ENCODE measurements at places on chromosomes 12 and 14. TPM values are rescaled to one million over a fixed set of nuclear protein-coding genes. Genes with fewer than 3 reads are reported as not detected.
A peak's percentile ranks its signal among the peaks of the same experiment; 100 is the strongest.

The MGP gene
- not detected for total RNA-seq

The OAS3 gene
- 290 TPM for total RNA-seq

The DYNLL1 gene
- 190 TPM for total RNA-seq

The SERPINA9 gene
- total RNA-seq, result not detected

The DDX23 gene
- 157 TPM for total RNA-seq

DNA sequence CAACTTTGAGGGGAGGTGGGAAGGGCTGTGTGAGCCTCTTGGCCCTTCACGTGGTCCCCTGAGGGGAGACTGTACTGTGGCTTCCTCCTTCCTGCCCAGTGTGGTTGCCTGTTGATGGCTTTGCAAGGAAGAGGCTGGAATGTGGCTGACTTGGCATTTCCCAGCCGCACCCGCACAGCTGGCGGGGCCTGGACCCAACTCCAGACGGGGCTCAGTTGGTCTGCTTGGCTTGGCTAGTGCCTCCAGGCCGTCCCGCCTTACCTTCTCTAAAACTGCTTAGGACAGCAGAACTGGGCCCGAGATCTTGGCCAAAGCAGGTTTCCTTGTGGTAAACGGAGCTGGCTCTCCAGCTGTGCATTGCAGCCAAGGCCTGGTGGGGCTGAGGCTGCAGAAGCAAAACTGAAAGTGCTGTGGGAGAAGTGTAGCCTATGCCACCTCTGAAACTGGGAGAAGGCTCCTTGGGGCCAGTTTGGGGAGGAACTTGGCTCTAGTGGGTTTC lies 139.5 kb downstream of the SMOC1 start:
- H3K27me3 ChIP-seq, result peaks cover 18% of the 10 kb centered on the region
- peaks cover 18% of the 10 kb centered on the region for H3K4me1 ChIP-seq
- no peak overlapping the region for H3K4me3 ChIP-seq

GRCh38 chr12:106914796-106915634 lies 40.7 kb upstream of the TMEM263 start:
- H3K4me3 ChIP-seq, result no peak overlapping the region
- DNase-seq, result peak; percentile 80
- peak overlapping the region; percentile 90 for H3K27ac ChIP-seq
- H3K27me3 ChIP-seq, result peaks cover 6% of the 10 kb centered on the region
- H3K4me1 ChIP-seq, result peaks cover 34% of the 10 kb centered on the region
- no peaks in the 10 kb centered on the region for H3K36me3 ChIP-seq

DNA sequence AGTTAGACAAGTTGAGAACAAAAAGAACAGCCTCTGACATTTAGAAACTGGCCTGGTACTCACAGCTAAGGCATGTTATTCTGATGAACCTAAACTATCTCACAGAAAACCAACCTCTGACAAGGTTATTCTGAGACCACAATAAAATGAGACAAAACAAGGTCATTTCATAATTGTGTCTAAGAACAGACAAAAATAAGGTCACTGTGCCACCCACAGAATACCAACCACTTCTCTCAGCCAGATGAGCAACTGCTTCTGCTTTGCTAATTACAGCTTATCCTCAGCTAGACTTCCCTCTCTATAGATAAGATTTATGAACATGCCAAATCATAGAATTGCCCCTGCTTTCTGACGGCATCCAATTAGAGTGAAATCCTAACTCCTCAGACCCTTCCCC lies 52.2 kb upstream of the CRACR2A start:
- no peak for DNase-seq
- no peak overlapping the region for H3K4me3 ChIP-seq
- peaks cover 4% of the 10 kb centered on the region for H3K4me1 ChIP-seq
- H3K27ac ChIP-seq, result no peak overlapping the region
- no peaks in the 10 kb centered on the region for H3K36me3 ChIP-seq

DNA sequence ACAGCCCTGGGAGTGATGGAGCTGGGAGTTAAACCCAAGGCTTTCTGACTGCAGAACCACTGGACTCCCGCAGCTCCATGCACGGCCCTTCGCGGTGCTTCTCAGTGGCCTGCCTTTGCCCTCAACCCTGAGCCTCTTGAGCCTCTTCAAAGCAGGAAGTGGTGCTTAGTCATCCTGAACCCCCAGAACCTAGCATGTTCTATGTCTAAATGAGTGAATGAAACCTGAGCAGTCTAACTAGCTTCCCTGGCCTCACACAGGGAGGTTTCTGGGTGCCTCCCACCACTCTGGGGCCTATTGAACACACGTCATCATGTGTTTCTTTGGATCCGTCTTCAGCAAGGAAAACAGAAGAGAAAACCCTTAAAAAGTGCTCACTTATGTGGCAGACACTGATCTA lies 117.9 kb upstream of the SFSWAP start:
- H3K27ac ChIP-seq, result peak overlapping the region; percentile 80
- no peaks in the 10 kb centered on the region for H3K36me3 ChIP-seq
- H3K4me1 ChIP-seq, result peaks cover 21% of the 10 kb centered on the region
- DNase-seq, result peak; percentile 83
- H3K4me3 ChIP-seq, result no peak overlapping the region
- H3K27me3 ChIP-seq, result no peaks in the 10 kb centered on the region

- no peak overlapping the region for H3K27ac ChIP-seq
- H3K4me3 ChIP-seq, result no peak overlapping the region
- H3K27me3 ChIP-seq, result peaks cover 22% of the 10 kb centered on the region
- peaks cover 5% of the 10 kb centered on the region for H3K4me1 ChIP-seq
- no peaks in the 10 kb centered on the region for H3K36me3 ChIP-seq
- DNase-seq, result no peak
Observed at GRCh38 chr14:75445236-75445635, 17.4 kb downstream of the JDP2 start.

DNA sequence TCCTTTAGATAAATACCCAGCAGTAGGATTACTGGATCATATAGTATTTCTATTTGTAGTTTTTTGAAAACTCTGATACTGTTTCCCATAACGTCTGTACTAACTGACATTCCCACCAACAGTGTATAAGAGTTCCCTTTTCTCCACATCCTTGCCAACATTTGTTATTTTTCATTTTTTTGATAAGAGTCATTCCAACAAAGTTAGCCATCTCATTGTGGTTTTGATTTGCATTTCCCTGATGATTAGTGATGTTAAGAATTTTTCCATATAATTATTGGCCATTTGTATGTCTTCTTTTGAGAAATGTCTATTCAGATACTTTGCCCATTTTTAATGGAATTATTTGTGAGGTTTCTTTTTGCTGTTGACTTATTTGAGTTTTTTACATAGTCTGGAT lies 486.0 kb downstream of the FLRT2 start:
- H3K4me1 ChIP-seq, result no peaks in the 10 kb centered on the region
- H3K27me3 ChIP-seq, result no peaks in the 10 kb centered on the region
- no peak for DNase-seq
- H3K27ac ChIP-seq, result no peak overlapping the region
- no peaks in the 10 kb centered on the region for H3K36me3 ChIP-seq

- no peaks in the 10 kb centered on the region for H3K36me3 ChIP-seq
- no peaks in the 10 kb centered on the region for H3K27me3 ChIP-seq
Observed at GRCh38 chr14:53432378-53432802, 279.3 kb upstream of the DDHD1 start.

DNA sequence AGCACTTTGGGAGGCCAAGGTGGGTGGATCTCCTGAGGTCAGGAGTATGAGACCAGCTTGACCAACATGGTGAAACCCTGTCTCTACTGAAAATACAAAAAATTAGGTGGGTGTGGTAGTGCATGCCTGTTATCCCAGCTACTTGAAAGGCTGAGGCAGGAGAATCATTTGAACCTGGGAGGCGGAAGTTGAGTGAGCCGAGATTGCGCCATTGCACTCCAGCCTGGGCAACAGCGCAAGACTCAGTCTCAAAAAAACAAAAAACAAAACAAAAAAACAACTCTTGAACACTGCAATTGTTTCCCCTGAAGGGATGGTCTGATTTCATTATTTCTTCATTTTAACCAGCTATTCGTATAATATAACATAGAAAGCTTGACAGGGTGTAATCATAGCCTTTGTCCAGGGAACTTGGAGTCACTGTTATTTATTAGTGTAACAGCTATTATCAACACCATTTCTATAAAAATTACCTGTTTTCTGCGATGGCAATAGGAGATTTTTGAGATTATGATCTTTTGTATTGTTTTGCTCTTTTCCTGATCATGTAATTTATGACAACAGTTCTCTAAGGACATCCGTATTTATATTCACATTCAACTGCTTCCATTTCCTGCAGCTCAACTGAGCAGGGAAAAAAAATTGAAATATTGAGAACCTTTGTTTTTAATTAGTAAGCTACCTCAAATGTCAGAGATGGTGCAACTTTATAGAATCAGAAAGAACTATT lies 94.7 kb downstream of the DIP2B start:
- no peak overlapping the region for H3K27ac ChIP-seq
- no peak overlapping the region for H3K4me3 ChIP-seq
- DNase-seq, result no peak
- H3K36me3 ChIP-seq, result peaks cover 9% of the 10 kb centered on the region
- H3K4me1 ChIP-seq, result peaks cover 23% of the 10 kb centered on the region

GRCh38 chr12:70444903-70445302 lies 78.8 kb downstream of the KCNMB4 start:
- H3K4me1 ChIP-seq, result no peaks in the 10 kb centered on the region
- no peaks in the 10 kb centered on the region for H3K27me3 ChIP-seq
- no peaks in the 10 kb centered on the region for H3K36me3 ChIP-seq
- no peak for DNase-seq

DNA sequence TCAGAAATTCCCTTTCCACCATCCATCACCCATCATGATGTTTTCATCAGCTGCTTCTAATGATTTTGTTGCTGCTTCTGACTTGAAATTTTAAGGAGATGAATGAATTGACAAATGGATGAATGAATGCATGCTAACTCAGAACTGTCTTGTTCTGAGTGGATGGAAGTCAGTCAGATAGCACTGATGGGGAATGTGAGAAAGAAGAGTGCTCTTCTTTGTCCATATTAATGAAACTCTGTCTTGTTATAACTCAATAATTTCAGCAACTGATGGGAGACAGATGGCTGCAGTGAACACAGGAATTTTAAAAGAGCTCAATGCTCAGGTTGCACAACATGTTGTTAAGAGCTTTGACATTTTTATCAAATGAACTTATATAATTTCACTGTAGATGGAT lies 422.0 kb downstream of the TRHDE start:
- no peak overlapping the region for H3K27ac ChIP-seq
- H3K36me3 ChIP-seq, result no peaks in the 10 kb centered on the region
- DNase-seq, result no peak

DNA sequence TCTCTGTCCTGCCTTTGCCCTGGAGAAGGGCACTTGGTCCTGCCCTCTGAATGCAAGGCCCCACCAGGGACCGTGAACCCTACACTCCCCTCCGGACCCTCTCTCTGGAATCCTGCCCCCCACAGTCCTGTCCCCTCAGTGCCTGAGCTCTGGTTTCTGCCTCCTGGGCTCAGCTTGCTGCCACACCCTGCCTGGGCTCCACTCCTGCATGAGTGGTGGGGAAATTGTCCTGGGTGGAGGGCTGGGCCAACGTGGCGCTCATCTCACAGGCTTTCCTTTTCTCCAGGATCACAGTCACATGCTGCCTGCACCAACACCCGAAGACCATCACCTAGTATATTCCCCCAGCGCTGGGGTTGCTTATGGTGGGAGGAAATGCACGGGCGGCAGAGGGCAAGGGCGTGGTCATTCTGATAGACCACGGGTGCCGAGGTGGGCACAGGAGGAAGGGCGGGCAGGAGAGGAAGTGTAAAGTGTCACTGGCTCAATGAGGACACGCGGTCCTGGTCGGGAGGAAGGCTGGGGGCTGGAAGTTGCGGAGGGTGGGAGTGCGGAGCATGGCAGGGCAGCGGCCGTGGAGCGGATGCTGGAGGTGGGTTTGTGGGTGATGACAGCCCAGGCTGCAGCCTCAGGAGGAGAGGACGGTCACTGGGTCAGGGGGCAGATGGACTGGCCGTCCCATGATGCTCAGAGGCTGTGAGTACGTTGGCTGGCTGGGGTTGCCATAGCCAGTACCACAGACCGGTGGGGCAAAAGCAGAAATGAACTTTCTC lies 99.5 kb downstream of the KIF26A start:
- H3K4me1 ChIP-seq, result no peaks in the 10 kb centered on the region
- DNase-seq, result no peak
- H3K27ac ChIP-seq, result no peak overlapping the region
- peaks cover 2% of the 10 kb centered on the region for H3K27me3 ChIP-seq
- peaks cover 5% of the 10 kb centered on the region for H3K36me3 ChIP-seq
- H3K4me3 ChIP-seq, result no peak overlapping the region

Measured in activated CD8-positive, alpha-beta memory T cell treated with anti-CD3 and anti-CD28 coated beads, Interleukin-2, amount 10 ng/mL, durations not matched to agents 7 days and 5 days (primary cell).